Stimulated activated CD8-positive, alpha-beta memory T cell treated with anti-CD3 and anti-CD28 coated beads, Interleukin-15, amount 100 ng/mL, for 48 hours (primary cell): ENCODE measurements at places on chromosomes 4 and X.

GRCh38 chrX:15848576-15848975 lies 6.0 kb downstream of the AP1S2 start:
- DNase-seq: no peak

- no peak for DNase-seq
Observed at GRCh38 chrX:71604141-71604540, 14.2 kb downstream of the CXCR3 start.

DNA sequence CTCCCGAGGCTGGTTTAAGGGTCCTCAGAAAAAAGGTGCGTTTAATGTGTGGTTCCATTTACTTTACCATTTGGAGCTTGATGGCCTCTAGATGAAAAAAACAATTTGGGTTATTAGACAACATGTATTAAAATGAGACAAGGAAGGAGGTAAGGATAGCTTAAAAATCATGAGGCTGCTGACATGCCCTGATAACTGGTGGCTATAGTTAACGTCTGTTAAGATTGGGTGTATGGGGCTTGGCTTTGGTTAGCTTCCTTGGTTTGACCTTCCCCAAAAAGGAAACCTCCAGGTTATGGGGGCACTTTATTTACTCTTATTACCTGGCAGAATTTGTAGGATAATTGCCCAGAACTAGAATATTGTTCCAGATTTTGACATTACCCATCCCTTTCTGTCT lies 51.5 kb downstream of the HMGB2 start:
- DNase-seq: no peak

GRCh38 chr4:186825069-186825468 lies 101.4 kb upstream of the FAT1 start:
- DNase-seq: no peak

GRCh38 chr4:176709417-176709816 lies 83.3 kb downstream of the VEGFC start:
- DNase-seq: no peak
